ENCODE measurements at places on chromosomes 4 and X. TPM values are rescaled to one million over a fixed set of nuclear protein-coding genes. Genes with fewer than 3 reads are reported as not detected.

- DNase-seq, result peak; percentile 82
These were observed 140.2 kb upstream of the KLF3 start for GRCh38 chr4:38523524-38524448.

DNA sequence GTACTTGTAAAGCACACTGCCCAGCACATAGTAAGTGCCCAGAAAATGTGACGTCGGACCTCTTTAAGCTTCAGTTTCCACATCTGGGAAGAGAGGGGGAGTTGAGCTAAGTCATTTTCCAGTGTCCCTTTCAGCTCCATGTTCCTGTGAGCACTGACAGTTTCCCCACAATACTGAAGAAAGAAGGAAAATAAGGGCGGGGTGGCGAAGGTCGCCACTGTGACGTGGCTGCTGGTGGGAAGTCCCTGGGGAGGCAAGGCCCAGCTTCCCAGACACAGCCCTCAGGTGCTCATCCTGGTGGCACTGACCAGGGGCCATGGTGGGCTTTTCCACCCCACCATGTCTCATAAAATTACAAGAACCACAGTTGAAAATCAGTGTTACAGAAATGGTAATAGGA is 121.8 kb downstream of the PTTG2 start:
- DNase-seq, result no peak

DNA sequence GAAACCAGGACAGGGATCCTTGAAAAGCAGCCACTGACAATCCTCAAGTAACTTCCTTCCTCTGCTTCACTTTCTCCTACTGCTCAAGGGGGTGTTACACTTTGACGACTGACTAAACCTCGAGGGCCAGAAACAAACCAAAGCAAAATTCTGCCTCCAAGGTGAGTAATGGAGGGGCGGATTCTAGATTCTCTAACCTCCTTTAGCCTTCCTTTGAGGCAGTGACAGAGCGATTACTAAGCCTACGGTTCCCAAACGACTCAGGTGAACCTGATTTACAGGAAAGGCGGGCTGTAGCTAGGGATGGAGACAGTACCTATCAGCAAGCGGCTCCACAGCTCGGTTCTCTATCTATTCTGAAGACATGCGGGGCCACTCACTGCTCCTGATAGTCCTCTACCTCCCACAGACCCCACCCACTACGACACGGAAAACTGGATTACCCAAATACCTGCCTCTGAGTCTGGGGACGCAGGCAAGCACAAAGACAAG is 487 bp downstream of the TBCK start:
- no peak for DNase-seq

FAAH2 gene
- polyA plus RNA-seq, result 1.6 TPM

PDZD4 gene
- not detected for polyA plus RNA-seq

PPP1R3F gene
- polyA plus RNA-seq, result 0.76 TPM

All from GM12878 (cell line).